ENCODE measurements at places on chromosomes 1 and 21. TPM values are rescaled to one million over a fixed set of nuclear protein-coding genes. Genes with fewer than 3 reads are reported as not detected.

- peaks cover 8% of the 10 kb centered on the region for H3K4me1 ChIP-seq
- no peak overlapping the region for H3K27ac ChIP-seq
- DNase-seq = no peak
- no peak overlapping the region for H3K4me3 ChIP-seq
These were observed 45.7 kb upstream of the HOOK1 start for GRCh38 chr1:59768792-59769735.

The SSR2 gene
- 246 TPM for total RNA-seq

DNA sequence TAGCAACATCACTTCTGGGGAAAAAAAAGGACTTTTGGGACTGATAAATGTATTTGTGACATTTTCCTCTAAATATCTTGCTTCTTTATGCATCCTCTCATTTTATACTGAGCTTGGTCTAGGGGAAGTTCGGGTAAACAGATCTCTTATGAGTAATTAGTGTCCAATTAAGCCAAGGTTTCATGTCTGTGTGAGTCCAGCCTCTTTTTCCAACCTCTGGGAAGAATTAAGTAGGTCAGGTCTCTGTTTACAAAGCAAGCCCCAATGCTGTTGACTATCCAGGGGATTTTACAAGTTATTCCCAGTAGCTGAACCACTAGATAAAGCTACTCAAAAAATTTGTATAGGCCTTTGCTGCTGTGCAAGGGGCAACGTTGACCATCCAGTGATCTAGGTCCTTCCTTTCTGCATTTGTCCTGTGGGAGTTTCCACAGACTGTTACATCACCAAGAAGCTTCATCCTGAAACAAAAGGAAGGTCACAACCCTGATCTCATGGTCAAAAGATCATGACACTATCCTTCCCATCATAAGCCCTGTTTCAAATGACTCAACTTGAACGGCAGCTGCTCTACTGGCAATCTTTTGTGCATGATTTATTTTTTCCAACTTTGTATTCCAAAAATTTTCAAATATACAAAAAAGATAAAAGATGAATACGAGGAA lies 74.3 kb downstream of the ETS2 start:
- no peaks in the 10 kb centered on the region for H3K36me3 ChIP-seq
- H3K27ac ChIP-seq = no peak overlapping the region
- no peaks in the 10 kb centered on the region for H3K27me3 ChIP-seq
- no peak for DNase-seq
- no peaks in the 10 kb centered on the region for H3K4me1 ChIP-seq
- H3K4me3 ChIP-seq = no peak overlapping the region

DNA sequence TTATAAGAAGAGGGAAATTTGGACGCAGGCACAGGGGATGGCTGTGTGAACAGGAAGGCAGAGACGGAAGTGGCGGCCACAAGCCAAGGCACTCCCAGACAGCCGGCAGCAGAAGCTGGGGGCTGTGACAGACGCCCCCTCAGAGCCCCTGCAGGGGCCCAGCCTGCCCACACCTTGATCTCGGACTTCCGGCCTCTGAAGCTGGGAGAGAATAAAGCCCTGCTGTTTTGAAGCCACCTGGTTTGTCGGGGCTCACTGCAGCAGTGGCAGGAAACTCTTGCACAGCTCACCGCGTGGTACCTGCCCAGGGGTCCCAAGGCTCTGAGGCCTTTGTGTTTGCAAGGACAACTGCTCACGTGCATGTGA lies 13.7 kb downstream of the MEGF6 start:
- H3K36me3 ChIP-seq = peaks cover 13% of the 10 kb centered on the region
- H3K4me1 ChIP-seq = no peaks in the 10 kb centered on the region
- no peak overlapping the region for H3K4me3 ChIP-seq
- no peak overlapping the region for H3K27ac ChIP-seq

DNA sequence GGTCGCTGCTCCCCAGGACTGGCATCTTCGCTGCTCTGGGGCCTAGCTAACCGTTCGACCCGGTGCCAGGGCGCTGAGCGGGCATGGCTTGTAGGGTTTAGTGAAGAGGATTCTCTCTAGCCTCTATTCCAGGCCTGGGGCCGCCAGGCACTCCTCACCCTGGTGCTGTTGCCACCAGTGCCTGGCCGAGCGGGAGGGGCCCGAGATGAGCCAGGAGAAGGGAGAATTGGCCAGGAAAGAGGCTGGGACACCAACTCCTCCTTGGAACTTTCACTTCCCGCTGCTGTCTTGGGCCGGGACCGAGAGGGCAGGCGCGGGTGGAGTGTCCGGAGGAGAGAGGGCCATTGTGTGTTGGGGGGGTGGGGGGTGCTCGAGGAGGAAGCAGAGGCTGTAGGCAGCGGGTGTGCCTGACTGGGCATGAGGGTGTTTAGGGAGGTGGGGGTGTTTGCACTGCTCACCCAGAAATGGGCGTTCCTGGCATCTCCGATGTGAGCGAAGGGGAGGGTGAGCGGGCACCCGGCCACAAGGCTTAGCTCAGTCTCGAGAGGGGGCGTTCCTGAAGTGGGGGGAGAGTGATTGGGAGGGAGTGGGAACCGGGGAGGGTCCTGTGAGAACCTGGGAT lies 772 bp downstream of the ADAM15 start:
- no peaks in the 10 kb centered on the region for H3K27me3 ChIP-seq
- peak overlapping the region; percentile 91 for H3K4me3 ChIP-seq
- H3K27ac ChIP-seq = peak overlapping the region; percentile 68
- peaks cover 36% of the 10 kb centered on the region for H3K36me3 ChIP-seq
- H3K4me1 ChIP-seq = peaks cover 24% of the 10 kb centered on the region

DNA sequence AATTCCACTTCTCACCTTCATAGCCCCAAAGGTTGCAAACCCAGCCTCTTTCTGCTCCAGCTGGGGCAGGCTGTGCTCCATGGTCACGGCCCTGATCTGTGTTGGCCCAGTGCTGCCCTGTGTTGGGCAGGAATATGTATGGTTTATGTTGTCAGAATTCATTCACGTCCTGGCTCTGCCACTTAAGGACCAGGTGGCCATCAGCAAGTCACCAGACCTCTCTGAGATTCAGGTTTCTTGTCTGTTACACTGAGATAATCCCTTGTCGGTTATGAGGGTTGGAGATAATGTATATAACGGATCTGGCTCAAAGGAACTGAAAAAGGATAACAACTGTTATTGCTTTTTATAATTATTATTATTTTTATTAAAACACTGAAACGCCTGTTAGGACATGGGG lies 39.1 kb upstream of the SELENON start:
- no peak for DNase-seq
- H3K4me1 ChIP-seq = no peaks in the 10 kb centered on the region

DNA sequence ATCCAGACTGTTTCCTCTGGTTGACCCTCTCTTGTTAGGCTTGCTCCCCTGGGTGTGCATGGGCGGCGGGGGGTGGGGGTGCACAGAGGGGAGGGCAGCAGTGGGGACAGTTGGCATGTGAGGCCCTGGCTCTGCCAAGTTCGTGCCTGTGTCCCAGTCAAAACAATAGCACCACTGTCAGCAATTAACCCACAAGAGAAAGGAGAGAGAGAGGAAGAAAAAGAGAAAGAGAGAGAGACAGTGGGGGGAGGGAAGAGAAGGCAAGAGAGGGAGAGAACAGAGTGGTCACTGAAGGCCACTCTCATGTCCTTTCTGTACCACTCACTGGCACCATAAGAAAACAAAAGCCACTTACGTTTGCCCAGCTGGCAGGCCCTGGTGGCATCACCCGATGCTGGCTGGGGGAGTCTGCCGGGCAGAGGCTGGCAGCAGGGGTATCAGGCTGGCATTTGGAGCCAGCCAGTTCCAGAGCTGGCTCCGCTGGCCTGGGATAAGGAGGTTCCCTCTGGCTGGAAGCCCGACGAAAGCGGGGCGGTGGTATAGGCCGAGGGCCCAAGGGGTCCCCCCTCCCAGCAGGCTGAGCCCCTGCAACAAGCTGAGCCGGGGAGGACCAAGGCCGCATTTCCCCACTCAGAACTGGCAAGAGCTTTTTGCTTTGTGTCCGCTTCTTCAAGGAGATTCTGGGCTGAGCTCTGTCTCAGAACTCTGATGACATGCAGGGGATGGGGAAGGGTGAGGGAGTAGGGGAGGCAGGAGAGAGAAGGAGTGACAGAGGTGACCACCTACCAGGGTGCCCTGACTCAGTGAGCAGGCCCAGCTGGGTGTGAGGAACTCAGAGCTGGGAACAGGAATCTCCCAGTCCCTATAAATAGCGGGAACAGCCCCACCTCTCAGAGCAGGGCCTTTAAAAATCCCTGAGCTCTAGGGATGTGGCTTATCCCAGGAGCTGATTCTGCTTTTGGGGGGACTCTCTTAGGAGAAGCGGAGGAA lies 27.9 kb downstream of the PIK3C2B start:
- no peak for DNase-seq
- H3K36me3 ChIP-seq = no peaks in the 10 kb centered on the region
- no peak overlapping the region for H3K4me3 ChIP-seq
- peaks cover 18% of the 10 kb centered on the region for H3K4me1 ChIP-seq
- H3K27ac ChIP-seq = no peak overlapping the region
- H3K27me3 ChIP-seq = no peaks in the 10 kb centered on the region

DNA sequence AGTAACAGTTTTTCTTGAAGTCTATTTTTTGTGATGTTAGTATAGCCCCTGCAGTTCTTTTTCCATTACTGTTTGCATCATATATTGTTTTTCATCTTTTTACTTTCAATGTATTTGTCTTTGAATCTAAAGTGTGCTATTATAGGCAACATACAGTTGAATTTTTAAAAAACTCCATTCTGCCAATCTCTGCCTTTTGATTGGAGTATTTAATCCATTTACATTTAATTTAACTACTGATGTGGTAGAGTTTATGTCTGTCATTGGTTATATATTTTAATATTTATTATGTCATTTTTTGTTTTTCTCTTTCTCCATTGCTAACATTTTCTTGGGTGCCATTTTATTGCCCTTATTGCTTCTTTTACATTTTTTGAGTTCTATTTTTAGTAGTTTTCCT lies 296.3 kb downstream of the HMCN1 start:
- H3K27ac ChIP-seq = no peak overlapping the region
- H3K27me3 ChIP-seq = no peaks in the 10 kb centered on the region
- DNase-seq = no peak
- H3K4me1 ChIP-seq = no peaks in the 10 kb centered on the region
- no peaks in the 10 kb centered on the region for H3K36me3 ChIP-seq

- no peaks in the 10 kb centered on the region for H3K4me1 ChIP-seq
- H3K4me3 ChIP-seq = no peak overlapping the region
- no peaks in the 10 kb centered on the region for H3K36me3 ChIP-seq
- no peak overlapping the region for H3K27ac ChIP-seq
These were observed 1180.7 kb upstream of the B3GALT2 start for GRCh38 chr1:194367121-194367520.

The S100A2 gene
- total RNA-seq = 14.1 TPM
